ENCODE measurements at places on chromosomes 1 and 21.

DNA sequence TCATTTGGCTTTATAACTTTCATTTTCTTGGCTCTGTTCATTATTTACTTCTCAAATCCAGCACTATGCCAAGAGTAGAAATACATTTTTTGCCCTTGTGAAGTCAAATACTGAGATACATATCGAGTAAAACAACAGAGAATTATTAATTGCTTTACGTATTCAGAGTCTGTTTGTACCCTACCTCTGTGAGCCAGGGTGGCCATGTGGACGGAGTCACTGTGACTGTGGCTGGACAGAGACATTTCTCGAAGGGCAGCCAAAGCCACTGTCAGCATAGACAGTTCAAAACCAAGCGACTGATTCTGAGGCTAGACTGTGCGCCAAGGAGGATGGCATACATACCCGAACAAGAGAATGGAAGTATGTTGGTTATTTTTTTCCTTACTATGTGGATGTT, 391.0 kb upstream of the PROX1 start:
- DNase-seq: no peak

- no peak for DNase-seq
These were observed 18.4 kb downstream of the ELAVL4 start for GRCh38 chr1:50126927-50127715.

GRCh38 chr1:110012100-110012780, 22.2 kb upstream of the STRIP1 start:
- DNase-seq: no peak

DNA sequence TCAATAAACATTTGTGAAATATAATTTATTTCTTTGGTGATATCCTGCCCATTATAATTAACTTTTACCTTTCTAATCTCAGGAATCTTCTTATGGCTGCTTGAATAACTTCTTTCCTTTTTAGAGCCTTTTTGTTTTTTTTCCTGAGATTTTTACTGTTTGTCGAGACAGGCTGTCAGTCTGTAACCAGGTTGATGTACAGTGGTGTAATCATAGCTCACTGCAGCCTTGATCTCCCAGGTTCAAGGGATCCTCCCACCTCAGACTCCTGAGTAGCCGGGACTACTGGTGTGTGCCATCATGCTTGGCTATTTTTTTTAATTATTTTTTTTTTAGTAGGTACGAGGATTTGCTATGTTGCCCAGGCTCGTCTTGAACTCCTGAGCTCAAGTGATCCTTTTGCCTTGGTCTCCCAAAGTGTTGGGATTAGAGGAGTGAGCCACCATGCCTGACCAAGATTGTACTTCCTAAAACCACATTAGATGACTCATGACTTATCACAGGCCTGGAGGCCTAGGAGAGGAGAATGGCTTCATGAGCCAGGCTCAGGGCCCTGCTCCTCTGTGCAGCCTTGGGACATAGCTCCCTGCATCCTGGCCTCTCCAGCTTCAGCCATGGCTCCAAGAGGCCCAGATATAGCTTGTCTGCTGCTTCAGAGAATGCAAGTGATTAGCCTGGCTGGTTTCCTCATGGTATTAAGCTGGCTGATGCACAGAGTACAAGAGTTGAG, 48.6 kb downstream of the CTH start:
- no peak for DNase-seq

GRCh38 chr1:45846931-45847330, 43.5 kb downstream of the MAST2 start:
- DNase-seq: no peak

DNA sequence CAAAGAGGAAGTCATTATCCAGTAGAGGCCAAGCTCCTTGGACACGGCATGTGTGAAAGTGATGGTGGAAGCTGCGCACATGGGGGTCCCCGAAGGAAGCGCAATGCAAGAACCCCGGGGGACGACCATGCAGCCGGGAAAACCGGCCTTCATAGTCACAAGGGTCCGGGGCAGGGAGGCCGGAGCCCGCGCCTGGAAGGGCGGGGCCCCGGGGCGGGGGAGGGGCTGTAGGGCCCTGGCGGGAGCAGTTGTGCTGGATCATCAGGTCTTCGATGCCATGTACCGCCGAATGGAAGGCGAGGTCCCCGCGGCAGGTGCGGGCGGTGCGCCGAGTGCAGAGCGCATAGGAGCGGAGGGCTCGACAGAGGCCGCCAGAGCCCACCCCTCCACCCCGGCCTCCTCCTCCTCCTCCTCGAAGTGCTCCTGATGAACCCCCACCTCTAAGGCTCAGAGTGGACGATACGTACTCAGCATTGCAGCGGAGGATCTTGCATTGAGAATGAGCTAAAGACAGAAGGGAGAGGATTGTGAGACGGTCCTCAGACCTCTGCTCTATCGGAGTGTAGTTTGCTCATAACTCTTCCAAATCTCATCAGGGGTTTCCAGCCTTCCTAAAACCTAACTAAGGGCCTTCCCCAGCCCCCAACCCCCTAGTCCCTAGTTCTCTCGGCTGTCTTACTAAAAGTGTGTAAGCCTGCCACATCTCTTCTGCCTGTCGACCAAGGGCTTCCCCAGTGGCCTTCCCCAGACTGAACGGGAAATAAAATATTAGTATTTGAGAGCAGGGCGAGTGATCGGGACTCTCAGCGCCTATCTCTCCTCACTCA, 2.1 kb downstream of the HJV start:
- DNase-seq: no peak

- no peak for DNase-seq
These were observed 35.6 kb upstream of the ADGRL4 start for GRCh38 chr1:79042117-79042516.

- DNase-seq: no peak
These were observed 635 bp upstream of the SYNJ1 start for GRCh38 chr21:32728456-32728839.

DNA sequence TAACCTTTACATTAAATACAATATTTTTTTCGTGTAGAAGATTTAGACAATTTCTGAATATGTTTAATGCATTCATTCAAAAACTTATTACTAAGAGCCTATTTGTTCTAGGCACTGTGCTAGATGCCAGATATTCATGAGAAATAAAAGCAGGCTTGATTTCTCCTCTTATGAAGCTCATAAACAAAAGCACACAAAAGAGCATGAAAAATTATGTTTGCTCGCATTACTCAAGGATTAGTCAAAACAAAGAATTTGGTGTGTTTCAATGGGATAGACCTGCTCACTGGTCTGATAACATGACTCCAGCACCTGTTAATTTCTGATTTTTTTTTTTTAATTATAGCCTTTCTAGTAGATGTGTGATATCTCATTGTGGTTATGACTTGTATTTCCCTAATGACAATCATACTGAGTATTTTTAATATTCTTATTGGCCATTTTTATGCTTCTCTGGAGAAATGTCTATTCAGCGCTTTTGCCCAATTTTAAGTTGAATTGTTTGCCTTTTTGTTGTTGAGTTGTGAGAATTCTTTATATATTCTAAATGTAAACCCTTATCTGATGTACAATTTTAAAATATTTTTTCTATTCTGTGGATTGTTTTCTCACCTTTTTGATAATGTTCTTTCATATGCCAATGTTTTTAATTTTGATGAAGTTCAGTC, 382.3 kb upstream of the ADGRL4 start:
- DNase-seq: no peak

DNA sequence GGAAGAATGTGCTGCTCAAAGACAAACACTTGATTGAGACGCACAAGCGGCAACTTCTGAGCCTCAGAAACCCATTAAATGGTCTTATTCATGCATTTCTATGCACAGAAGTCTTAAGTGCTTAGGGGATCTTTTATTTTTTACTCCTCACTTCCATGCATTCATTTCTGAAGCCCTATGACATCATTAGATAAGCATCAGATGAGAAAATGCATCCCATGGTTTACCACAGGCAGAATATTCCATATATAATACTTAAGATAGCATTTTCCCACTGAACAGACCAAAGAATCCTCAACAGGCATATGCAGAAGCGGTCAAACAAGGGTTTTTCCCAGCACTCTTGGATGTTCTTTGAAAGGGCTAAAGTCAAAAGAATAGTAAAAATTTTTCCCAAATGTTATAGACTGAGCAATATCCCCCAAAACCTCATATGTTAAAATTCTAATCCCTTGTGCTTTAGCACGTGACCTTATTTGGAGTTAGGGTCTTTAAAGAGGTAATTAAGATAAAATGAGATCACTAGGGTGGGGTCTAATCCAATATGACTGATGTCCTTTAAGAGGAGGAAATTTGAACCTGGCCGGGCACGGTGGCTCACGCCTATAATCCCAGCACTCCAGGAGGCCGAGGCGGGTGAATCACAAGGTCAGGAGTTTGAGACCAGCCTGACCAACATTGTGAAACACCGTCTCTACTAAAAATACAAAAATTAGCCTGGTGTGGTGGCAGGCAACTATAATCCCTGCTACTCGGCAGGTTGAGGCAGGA, 22.6 kb upstream of the FAM89A start:
- DNase-seq: no peak

GRCh38 chr1:6612641-6613360, 730 bp upstream of the PHF13 start:
- no peak for DNase-seq

- DNase-seq: no peak
These were observed 3.6 kb upstream of the INAVA start for GRCh38 chr1:200890818-200891773.

GRCh38 chr1:208004851-208005250, 93.9 kb upstream of the CD34 start:
- DNase-seq: no peak

- DNase-seq: no peak
These were observed at the start of gene S100A6 for GRCh38 chr1:153535242-153536011. TSS of gene S100A6 (minus strand) at chr1:153535991. CDS start at chr1:153535339, 652 bp downstream.

- DNase-seq: no peak
These were observed 25.8 kb upstream of the PIGC start for GRCh38 chr1:172469717-172470116.

- DNase-seq: no peak
These were observed 222.0 kb downstream of the SDCCAG8 start for GRCh38 chr1:243477731-243478290.
